ENCODE measurements at places on chromosomes 12 and 14.

- DNase-seq, result no peak
These were observed 450 bp downstream of the BLTP3B start for GRCh38 chr12:100141998-100142850.

- no peak for DNase-seq
These were observed 79.4 kb downstream of the C12orf75 start for GRCh38 chr12:105409801-105410471.

- DNase-seq, result no peak
These were observed 8.5 kb downstream of the VASH1 start for GRCh38 chr14:76769636-76770292.

GRCh38 chr12:65517656-65518210 is 239.2 kb downstream of the MSRB3 start:
- no peak for DNase-seq

GRCh38 chr14:32399920-32400319 is 70.8 kb downstream of the AKAP6 start:
- DNase-seq, result no peak
